ENCODE measurements at places on chromosomes 3 and 15.

DNA sequence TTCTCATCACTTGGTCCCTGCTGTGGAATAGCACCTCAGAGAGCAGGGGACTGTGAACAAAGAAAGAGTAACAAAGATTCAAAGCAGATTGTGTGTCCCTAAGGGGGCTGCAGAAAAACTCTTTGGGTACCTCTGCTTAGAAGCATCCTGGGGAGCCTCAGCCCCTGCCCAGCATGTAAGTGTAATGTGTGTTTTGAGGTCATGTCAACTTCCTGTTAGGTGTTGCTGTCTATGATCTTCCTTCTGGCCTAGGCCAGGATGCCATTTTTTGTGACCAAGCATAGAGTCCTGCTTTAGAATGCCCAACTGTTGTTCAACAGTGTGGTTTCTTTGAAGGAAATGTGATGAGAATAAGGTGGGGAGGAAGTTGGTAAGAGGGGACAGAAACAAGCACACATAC lies 77.1 kb upstream of the BCL6 start:
- peak; percentile 75 for DNase-seq

DNA sequence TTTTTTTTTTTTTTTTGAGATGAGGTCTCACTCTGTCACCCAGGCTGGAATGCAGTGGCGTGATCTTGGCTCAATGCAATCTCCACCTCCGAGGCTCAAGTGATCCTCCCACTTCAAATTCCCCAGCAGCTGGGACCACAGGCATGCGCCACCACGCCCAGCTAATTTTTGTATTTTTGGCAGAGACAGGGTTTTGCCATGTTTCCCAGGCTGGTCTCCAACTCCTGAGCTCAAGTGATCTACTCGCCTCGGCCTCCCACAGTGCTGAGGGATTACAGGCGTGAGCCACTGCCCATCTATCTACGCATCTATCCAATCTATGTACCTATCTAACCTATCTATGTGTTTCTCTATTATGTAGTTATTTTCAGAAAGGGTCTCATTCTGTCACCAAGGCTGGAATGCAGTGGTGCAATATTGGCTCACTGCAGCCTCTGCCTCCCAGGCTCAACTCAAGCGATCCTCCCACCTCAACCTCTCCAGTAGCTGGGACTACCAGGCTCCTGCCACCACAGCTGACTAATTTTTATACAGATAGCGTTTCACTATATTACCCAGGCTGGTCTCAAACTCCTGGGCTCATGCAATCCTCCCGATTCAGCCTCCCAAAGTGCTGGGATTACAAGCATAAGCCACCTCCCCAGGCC lies 20.2 kb upstream of the GPX1 start:
- DNase-seq = no peak

- DNase-seq = no peak
These were observed 434.2 kb upstream of the CCDC54 start for GRCh38 chr3:106943071-106943470.

DNA sequence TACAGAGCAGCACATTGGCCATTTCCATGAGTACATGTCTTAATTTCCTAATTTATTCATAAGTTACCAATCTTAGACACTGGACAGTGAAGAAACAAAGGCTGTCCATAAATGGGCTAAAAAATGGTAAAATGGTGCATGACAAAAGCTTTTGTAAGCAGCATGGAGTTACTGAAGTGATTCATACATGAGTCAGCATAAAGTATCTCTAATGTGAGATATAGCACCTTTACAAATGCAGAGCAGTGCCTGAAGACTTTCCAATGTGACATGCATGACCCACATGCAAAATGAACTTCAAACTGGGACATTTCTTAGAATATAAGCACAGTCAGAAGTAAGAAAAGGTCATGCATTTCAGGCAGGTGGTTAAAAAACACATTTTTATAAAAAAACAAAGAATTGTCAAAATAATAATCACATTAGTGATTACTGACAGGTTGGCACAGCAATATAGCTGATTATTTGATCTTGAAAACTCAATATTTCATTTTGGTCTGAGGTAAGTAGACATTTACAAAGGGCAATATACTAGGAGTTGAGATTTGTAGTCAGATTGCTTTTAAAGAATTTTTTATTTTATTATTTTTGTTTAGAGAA lies 299.3 kb downstream of the PLCL2 start:
- DNase-seq = no peak

DNA sequence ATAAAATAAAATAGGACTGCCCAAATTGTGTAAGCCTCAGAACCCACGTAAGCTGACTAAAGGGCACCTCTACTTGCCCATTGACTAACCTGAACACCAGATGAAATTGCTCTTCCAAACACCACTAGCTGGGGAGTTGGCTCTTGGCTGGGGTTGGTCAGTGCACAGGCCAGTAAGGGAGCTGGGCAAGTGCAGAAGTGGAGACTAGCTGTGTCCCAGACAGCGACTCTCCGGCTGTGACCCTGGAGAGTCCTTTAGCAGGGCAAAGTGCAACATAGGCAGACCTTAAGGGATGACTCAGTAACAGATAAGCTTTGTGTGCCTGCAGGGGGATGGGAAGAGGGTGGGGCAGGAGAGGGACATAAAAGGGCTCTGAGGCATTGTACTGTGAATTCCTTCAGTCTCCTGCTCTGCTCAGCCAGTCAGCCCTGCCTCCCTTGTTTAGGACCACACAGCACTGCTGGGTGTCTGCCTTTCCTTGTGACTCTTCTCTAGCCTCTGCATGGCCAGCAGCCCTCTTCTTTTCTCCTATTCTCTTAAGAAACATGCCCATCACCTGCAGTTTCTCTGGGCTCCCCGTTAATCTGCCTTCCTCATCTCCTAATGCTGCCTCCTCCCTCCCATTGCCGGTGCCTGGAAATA lies 13.2 kb downstream of the NR1I2 start:
- no peak for DNase-seq

GRCh38 chr3:137583256-137583655 lies 180.9 kb upstream of the SOX14 start:
- no peak for DNase-seq

DNA sequence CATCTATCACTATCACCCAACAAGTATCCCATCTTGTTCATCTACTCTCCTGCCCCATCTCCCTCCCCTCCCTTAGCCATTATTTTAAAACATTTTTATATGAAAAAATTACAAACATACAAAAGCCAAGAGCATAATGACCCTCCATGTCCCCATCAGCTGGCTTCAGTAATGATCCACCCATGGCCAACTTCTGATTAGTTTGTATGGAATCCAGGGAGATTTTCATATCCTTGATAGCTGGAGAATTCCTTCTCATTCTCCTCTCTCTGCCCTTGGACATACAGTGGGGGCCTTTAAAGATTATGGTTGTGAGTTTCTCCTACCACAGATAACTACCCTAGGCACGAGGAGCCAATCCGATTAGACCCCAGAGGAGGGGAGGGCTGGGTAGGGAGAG lies 40.2 kb downstream of the IRAK2 start:
- no peak for DNase-seq

DNA sequence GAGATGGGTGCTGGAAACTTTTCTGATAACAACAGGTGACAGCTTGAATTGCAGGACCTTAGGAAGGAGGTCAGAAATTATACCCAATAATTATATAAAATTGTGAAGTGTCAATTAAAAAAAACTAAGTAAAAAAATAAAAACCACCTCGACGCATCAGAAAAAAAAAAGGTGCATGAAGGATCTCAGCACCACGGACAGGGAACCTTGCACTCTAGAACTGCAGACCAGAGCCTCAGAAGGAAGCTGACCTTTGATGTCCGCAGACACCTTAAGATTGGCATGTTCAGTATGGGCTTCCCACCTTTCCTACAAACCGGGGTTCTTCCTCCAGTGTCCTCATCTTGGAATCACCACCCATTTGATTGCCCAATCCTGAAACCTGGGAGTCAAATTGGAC lies 60.9 kb downstream of the SCN10A start:
- DNase-seq = no peak

- DNase-seq = no peak
These were observed 9.9 kb downstream of the LOXL1 start for GRCh38 chr15:73936181-73936580.

DNA sequence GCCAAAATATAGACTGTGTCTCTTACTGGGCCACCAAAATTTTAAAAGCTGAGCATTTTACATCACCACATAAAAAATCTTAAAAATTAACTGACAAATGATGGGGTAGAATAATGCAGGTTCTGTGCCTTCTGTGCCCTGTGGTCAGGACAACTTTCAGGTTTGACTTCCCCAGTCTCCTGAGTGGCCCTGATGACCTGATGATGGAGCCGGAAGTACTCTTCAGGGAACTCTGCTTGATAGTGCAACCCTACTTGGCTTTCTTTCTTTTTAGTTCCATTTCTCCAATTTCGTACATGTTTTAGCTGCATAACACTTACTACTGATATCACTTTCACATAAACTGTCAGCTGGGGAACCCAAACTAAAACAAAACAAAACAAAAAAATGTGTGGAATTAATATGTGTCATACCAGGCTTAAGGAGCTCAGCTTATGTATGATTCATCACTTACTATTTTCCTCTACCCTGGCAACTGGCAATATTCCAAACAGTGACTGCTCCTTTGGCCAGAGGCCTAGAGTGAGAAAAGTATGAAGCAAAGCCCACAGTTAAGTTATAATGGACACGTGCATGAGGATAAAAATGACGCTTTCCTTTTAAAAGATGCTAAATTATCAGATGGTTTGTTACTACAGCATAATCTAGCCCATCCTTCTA lies 194.3 kb downstream of the BCHE start:
- DNase-seq = no peak

GRCh38 chr3:124599779-124600693 lies 130.2 kb upstream of the UMPS start:
- DNase-seq = no peak

- no peak for DNase-seq
These were observed 354.0 kb upstream of the ROBO2 start for GRCh38 chr3:76685858-76686257.

DNA sequence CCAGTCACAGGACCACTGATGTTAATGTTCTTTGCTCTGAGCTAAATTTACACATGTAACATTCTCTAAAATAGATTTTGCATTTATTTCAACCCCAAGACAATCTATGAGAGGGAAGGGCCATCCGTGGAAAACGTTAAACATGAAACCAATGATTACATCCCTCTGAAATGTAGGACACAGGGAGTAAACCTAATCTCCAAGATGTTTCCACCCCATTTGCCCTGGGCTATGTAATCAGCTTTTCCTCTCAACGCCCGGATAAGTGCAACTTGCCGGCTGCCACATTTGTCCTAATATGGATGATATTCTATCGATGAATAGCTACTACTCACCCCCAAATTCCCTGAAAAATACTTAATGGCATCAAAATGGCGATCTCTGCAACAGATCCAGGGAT lies 6.4 kb upstream of the FMN1 start:
- no peak for DNase-seq

- DNase-seq = no peak
These were observed 17.6 kb upstream of the SLC4A7 start for GRCh38 chr3:27501759-27502158.

DNA sequence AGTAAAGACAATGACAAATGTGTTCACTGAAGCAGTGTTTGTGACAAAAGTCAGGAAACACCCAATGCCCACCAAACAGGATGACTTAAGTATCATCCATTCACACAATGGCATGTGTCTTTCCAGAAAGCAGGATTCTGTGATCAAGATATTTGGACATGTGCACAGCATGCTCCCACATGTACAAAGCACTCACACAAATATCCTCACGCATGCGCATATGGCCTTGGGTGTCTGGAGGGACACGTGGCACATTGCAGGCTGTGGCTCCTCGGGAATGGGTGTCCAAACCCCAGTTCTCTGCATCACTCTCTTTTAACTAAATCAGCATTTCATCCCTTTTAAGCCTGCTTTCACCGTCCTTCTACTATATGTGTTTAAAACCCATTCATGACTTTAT lies 130.5 kb downstream of the KLF13 start:
- DNase-seq = no peak

GRCh38 chr15:25797936-25798901 lies 64.9 kb downstream of the ATP10A start:
- no peak for DNase-seq

DNA sequence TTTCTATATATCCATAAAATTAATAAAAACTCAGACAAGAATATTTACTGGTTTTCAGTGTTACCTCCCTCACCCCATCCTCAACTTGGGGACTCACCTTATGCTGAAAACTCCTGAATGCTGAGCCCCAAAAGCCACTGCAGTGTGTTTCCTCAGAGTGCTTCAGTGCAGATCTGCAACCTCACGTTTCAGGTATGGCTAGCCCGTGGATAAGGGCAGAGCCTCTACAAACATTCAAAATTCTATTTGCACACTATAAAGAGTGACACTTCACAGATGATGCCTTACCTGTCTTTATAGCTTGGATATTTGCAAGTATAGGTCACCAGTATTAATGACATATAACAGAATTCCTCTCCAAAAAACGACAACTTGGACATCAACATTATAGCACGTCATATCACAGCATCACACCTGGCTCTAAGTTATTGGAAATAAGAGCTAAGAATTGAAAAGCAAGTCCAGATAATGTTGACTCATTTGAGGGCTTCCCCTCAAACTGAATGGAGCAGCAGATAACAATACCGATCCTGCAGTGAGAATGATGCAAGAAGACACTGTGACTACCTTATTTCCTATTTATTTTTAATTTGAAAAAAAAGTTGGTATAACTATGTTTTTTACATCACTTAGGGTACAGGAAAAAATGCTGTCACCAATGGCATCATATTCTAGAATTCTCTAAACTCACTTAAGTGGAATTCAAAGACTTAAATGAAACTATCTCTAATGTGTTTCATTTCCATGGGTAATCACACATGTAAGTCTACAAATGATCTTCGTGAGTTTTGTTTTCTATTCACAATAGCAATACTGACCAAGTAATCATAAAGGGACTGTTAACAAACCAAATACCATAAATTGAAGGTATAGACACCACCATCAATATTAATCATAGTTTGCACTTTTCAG lies 40.7 kb upstream of the RSL24D1 start:
- DNase-seq = no peak

GRCh38 chr15:33242669-33243191 lies 48.2 kb upstream of the FMN1 start:
- DNase-seq = no peak

- DNase-seq = no peak
These were observed 432.4 kb upstream of the ATP10A start for GRCh38 chr15:26295336-26296085.

- no peak for DNase-seq
These were observed 130.3 kb upstream of the WNT5A start for GRCh38 chr3:55617385-55617784.

- no peak for DNase-seq
These were observed 117.7 kb downstream of the POLR2M start for GRCh38 chr15:57824186-57824585.

- no peak for DNase-seq
These were observed 5.0 kb downstream of the LRCH3 start for GRCh38 chr3:197796087-197796486.

GRCh38 chr3:140403079-140403478 lies 274.8 kb upstream of the TRIM42 start:
- DNase-seq = no peak

DNA sequence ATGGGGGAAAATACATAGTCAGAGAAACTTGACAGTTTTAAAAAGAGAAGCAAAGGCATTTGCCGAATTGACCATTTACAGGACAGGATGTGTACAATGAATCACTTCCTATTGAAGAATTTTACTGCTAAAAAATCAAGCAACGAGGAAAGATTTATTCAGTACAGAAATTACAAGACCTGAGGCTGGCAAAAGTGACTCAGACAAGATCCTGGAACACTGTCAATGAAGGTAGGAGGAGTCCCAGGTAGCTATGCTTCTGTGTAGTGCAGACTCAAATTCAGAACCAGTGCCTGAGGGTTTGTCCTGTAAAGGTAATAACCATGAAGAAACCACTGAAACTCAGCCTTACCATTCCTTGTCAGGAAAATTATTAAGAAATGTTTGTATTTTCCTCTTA lies 120.9 kb downstream of the ZMAT3 start:
- DNase-seq = no peak

- peak; percentile 33 for DNase-seq
These were observed 74.2 kb upstream of the PROK2 start for GRCh38 chr3:71859123-71859519.
